ENCODE measurements at places on chromosomes 4 and X. TPM values are rescaled to one million over a fixed set of nuclear protein-coding genes. Genes with fewer than 3 reads are reported as not detected.

DNA sequence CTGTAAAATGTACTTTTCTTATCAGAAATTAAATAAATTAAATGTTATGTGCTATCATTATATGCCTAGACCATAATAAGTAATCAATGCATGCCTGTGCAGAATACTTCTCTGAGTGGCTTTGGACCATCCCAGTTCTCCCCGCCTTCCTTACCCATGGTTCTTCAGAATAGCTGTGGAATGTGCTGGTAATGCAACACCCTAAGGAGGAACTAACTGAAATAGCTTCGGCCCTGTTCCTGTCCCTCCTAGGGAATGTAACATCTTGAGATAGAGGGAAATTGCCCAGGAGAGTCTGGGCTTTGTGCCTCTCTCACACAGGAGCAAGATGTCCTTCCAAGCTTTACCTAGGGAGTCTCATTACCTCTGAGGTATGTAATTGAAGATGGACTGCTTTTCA, 693.6 kb upstream of the HS3ST1 start:
- H3K36me3 ChIP-seq: no peaks in the 10 kb centered on the region
- no peaks in the 10 kb centered on the region for H3K27me3 ChIP-seq
- no peak overlapping the region for H3K4me3 ChIP-seq
- no peaks in the 10 kb centered on the region for H3K4me1 ChIP-seq
- DNase-seq: no peak
- no peak overlapping the region for H3K27ac ChIP-seq

The SYNPO2 gene
- polyA plus RNA-seq: 3.5 TPM

The SLC25A4 gene
- polyA plus RNA-seq: 31.7 TPM

DNA sequence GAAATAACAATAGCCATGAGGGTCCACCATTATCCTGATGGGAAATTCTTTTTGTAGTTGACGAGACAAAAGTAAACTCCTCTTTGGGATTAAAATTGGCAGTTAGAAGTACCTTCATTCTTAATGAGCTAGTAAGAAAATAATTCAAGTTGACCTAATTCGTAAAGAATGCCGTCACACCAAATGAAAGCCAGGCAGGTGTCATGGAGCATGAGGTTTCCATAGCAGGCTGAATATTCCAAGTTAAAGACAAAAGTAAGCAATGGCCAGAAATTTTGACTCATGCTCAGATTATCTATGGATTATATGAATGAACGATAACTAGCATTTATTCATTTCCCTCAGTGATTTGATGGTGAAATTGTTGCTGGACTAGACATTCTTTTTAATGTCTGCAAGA, 192.2 kb upstream of the FAT1 start:
- no peak overlapping the region for H3K27ac ChIP-seq
- no peak for DNase-seq
- no peak overlapping the region for H3K4me3 ChIP-seq
- no peaks in the 10 kb centered on the region for H3K36me3 ChIP-seq

GRCh38 chr4:77861495-77861894, 1.1 kb upstream of the MRPL1 start:
- peak; percentile 29 for DNase-seq
- no peaks in the 10 kb centered on the region for H3K27me3 ChIP-seq
- peaks cover 4% of the 10 kb centered on the region for H3K4me1 ChIP-seq
- peak overlapping the region; percentile 70 for H3K27ac ChIP-seq

GRCh38 chrX:119790977-119791436, 423 bp downstream of the RPL39 start:
- H3K4me1 ChIP-seq: peaks cover 2% of the 10 kb centered on the region
- H3K27me3 ChIP-seq: no peaks in the 10 kb centered on the region
- H3K36me3 ChIP-seq: peaks cover 7% of the 10 kb centered on the region
- peak; percentile 67 for DNase-seq
- H3K4me3 ChIP-seq: peak overlapping the region; percentile 55
- H3K27ac ChIP-seq: peak overlapping the region; percentile 88

DNA sequence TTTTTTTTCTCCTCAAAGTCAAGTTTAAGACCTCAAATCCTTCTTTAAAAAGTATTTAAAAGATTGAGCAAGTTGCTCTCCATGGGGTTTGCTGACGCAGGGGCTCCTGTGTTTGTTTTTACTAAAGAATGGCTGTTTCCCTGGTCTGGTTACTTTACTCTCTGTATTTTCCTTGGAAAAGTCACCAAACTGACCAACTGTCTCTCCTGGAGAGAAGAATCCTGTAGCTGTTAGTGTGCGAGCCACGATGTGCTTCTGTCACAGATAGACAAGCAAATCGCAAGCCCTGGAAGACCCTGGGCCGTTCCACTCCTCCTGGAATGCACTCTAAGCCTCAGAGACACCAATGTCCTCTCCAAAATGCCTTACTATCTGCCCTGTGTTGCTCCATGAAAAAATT, 212.1 kb downstream of the CHIC2 start:
- DNase-seq: peak; percentile 53
- H3K36me3 ChIP-seq: no peaks in the 10 kb centered on the region
- H3K27ac ChIP-seq: no peak overlapping the region
- no peak overlapping the region for H3K4me3 ChIP-seq

- peaks cover 13% of the 10 kb centered on the region for H3K27me3 ChIP-seq
- no peaks in the 10 kb centered on the region for H3K4me1 ChIP-seq
- H3K4me3 ChIP-seq: no peak overlapping the region
- DNase-seq: no peak
These were observed 1073.4 kb downstream of the NLGN4X start for GRCh38 chrX:5155301-5155700.

The MAGEA9B gene
- polyA plus RNA-seq: not detected

GRCh38 chr4:78811034-78811433, 34.9 kb downstream of the BMP2K start:
- DNase-seq: no peak
- H3K27me3 ChIP-seq: no peaks in the 10 kb centered on the region
- H3K4me3 ChIP-seq: no peak overlapping the region
- peaks cover 14% of the 10 kb centered on the region for H3K4me1 ChIP-seq

GRCh38 chr4:101500742-101501141, 153.4 kb upstream of the PPP3CA start:
- no peaks in the 10 kb centered on the region for H3K36me3 ChIP-seq
- no peaks in the 10 kb centered on the region for H3K4me1 ChIP-seq
- H3K27me3 ChIP-seq: no peaks in the 10 kb centered on the region
- no peak overlapping the region for H3K4me3 ChIP-seq
- no peak for DNase-seq

DNA sequence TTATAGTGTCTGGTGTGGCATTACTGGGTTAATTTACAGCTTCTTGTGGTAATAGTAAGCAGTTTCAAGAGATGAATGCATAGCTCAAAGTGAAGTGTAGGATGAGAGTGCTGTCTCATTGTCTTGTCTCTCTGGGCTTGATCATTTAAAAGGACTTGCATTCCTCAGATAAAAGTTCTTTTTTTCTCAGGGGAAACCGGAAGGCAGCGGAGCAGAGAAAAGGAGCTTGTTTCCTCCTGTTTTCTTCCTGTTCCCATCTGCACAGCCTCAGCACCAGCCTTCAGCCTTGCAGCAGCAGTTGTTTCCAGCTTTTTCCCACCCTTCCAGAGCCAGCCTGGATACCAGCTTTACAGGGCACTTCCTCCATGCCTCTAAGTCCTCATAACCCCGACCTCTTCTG, 61.4 kb upstream of the LGI2 start:
- H3K4me1 ChIP-seq: no peaks in the 10 kb centered on the region
- no peak for DNase-seq
- H3K36me3 ChIP-seq: no peaks in the 10 kb centered on the region
- no peaks in the 10 kb centered on the region for H3K27me3 ChIP-seq

DNA sequence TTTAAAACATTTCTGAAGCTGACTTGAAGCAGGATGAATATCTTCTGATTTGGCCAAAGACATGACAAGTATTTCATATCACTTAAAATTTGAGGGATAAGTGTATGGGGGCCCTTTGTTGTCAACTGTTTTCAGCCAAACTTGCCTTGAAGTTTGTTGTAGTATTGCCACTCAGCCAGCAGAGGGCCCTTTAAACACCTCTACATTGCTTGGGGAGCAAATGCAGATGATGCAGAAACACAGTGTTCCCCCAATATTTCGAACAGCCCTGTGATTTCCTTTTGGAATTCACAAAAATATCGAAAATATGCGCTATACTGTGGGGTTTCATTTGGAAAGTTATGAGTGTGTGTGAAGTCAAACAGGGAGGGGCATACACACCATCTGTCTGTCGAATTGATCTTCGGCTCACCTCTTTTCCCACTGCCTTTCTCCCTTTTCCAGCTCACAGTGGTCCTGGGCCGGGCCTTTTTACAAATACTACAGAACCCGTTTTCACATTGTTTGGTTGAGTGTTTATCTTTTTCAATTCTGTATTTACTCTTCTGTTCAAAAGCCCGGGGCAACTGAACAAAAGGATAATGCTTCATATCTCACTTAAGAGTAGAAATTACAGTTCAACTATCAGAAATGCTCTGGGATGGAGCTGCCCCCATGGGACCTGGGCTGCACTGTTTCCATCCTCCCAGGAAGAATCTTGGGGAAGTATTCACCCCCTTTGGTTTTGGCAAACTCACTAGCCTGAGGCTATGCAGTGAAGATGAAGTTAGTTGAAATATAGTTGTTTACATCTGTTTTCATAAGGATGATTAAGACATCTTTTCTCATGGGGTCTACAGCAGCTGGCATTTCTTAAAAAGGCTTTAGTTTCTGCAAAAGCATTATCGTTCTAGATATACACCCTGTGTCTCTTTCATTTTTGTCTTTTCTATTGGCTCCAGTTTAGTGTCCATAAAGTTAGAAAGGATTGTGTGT, 137.6 kb downstream of the EGF start:
- peak; percentile 33 for DNase-seq
- no peak overlapping the region for H3K4me3 ChIP-seq
- no peaks in the 10 kb centered on the region for H3K27me3 ChIP-seq
- H3K27ac ChIP-seq: no peak overlapping the region

- H3K36me3 ChIP-seq: no peaks in the 10 kb centered on the region
- H3K27me3 ChIP-seq: no peaks in the 10 kb centered on the region
- peak; percentile 61 for DNase-seq
These were observed 2.9 kb downstream of the OTUD4 start for GRCh38 chr4:145177511-145177905.

The SERTM2 gene
- 0.03 TPM for polyA plus RNA-seq

The NELFA gene
- polyA plus RNA-seq: 18.2 TPM

- H3K4me1 ChIP-seq: no peaks in the 10 kb centered on the region
- no peak for DNase-seq
- H3K36me3 ChIP-seq: no peaks in the 10 kb centered on the region
These were observed 584.4 kb upstream of the AADAT start for GRCh38 chr4:170674176-170674575.
